ENCODE measurements at places on chromosomes 3 and 15.

DNA sequence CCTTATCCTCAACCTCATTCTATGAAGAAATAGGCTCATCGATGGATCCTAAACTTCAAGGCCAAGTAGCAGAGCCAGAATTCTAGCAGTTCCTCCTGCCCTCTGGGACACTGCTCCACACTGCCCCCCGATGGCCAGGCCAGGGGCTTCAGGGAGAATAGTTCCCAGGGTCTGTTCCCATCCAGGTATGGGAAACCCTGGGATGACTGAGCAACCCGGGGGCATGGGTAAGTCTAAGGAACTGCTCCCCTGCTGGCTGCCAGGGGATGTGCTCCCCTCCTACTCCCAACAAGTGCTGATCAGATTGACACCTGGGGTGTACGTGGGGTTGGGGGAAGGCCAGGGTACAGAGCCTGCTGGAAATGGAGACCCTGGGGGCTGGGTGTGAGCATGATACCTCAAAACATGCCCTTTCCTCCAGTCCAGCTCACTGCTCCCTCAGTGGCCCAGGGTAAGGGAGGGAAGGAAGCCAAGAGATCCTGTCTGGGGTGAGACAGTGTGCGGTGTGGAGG is 7.6 kb downstream of the ULK3 start:
- DNase-seq: no peak

DNA sequence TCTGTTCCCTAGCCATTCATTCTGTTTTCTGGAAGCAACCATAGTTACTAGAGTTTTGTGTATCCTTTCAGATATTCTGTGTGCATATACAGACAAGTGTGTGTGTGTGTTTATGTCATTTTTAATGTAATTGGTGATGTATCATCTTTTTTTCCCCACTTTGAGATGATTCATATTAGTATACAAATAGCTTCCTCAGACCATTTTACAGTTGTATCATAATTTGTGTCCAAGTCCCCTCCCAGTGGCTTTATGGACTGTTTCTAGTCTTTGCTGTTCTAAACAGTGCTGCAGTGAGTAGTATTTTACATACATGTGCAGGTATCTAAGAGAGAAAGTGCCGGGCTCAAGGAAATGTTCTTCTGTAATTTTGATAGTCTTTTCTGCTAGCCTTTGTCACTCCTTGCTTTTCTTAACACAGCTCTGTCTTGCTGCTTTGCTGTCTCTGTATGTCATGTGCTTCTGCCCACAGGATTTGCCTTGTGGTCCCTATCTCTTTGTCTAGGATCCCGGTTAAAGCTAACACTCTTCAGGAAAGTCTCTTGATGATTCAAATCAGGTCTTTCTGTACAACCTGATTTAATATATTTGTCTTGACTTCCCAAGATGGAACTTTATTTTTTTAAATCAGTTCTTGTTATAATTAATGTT is 31.5 kb upstream of the FBXL22 start:
- DNase-seq: no peak

- DNase-seq: no peak
Observed at GRCh38 chr3:125310623-125311081, 64.5 kb downstream of the ZNF148 start.

DNA sequence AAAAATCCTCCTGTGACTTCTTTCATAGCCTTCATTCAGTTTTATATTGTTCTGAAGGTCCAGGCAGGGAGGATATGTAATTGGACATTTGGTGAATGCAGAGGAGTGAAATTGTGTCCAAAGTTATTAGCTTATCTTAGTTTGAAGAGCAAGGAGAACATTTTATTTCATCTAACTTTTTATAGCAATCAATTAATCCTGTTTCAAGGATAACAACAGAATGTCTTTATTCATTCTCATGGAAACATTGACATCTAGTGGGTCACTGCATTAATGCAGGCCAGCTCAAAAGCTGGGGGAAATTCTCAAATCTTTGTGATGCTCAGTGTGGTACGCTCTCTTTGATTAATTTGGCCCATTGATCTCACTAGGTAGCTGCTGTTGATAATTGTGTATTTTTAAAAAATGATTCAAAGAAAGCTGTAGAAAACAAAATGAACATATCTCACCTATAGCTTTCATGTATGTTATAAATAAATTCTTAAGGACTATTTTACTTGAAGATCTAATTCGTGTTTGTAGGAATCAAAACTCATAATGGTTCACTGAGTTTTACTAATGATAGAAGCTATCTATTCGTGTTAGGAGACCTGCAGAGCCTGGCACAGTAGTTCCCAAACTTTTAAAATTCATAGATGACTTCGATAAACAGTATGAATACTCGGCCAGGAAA is 150.8 kb upstream of the KCNMB2 start:
- no peak for DNase-seq

GRCh38 chr3:165347526-165347925 is 151.3 kb upstream of the SLITRK3 start:
- no peak for DNase-seq

- no peak for DNase-seq
Observed at GRCh38 chr3:50508821-50509220, 5.4 kb upstream of the CACNA2D2 start.

DNA sequence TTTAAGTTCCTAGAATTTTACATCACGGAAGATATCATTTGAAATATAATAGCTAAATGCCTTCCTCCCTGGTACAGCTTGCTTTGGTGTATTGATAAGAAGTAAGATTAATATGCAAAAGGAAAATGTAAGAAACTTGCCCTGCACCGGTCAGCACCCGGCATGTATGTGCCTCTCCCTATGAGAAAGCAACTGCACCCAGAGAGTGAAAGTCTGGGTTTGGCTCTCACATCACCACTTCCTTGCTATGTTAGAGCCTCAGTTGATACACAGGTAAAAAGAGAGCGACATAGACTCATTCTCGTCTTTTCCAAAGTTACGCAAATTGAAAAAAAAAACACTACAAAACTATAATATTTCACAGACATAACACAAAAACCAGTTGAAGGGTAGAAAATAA is 96.7 kb downstream of the FOXP1 start:
- no peak for DNase-seq

DNA sequence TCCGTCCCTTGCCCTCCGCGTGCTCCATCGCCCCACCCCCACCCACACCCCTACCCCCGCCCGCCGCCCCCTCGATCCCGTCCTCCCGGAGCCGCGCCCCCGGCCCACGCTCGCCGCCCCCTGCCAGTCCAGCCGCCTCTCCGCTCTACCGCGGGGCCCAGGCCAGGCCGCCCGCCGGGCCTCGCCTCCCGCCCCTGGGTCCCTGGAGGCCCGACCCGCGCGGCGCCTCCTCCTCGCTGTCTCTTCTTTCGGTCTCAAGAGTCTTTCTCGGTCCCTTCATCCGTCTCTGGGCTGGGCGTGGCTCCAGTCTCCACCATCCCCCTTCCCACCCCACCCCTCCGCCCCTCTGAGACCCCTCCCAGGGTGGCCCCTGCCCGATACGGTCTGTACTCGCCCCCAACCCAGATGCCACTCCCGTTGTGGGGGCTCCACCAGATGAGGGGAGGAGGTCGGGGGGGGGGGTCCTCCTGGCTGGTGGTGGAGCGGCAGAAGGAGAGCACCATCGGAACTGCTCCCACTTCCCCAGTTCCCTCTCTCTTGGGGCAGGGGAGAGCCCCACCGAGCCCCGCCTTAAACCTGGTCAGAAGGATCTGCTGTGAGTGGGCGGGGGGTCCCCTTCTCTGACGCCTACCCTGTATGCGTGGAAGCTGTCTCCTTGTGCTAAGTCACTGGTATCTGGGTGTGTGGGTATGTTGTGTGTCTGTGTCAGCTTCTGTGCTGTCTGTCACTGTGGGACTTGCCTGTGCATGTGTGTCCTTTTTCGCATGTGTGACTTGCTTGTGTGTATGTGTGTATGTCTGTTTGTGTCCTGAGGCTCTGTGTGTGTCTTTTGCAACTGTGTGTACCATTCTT is 1.0 kb downstream of the PRKCD start:
- DNase-seq: no peak

GRCh38 chr3:110821586-110821985 is 250.0 kb upstream of the NECTIN3 start:
- no peak for DNase-seq

GRCh38 chr3:128399221-128399915 is 67.3 kb downstream of the DNAJB8 start:
- no peak for DNase-seq

Data from CMK (cell line).